ENCODE measurements at places on chromosomes 4 and X. TPM values are rescaled to one million over a fixed set of nuclear protein-coding genes. Genes with fewer than 3 reads are reported as not detected.

The MRPS18C gene
- total RNA-seq: 49.8 TPM

The CTAG1A gene
- total RNA-seq: not detected

DNA sequence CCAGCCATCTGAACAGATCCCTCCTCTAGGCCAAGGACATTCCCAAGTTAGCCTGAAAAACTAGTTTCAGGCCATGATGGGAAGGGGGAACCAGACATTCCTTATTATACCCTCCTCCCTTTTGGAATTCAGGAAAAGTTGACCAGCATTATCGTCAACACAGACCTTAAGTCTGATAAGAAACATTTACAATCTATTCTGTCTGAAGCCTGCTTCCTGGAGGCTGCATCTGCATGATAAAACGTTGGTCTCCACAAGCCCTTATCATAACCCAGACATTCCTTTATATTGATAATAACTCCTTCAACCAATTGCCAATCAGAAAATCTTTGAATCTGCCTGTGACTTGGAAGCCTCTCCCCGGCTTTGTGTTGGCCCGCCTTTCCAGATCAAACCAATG, 44.3 kb downstream of the EFHC2 start:
- DNase-seq: peak; percentile 29
- no peaks in the 10 kb centered on the region for H3K4me1 ChIP-seq
- no peak overlapping the region for H3K4me3 ChIP-seq
- H3K27ac ChIP-seq: no peak overlapping the region

GRCh38 chr4:7981738-7982394, 42.2 kb upstream of the AFAP1 start:
- no peak overlapping the region for H3K27ac ChIP-seq
- no peak overlapping the region for H3K4me3 ChIP-seq
- peaks cover 21% of the 10 kb centered on the region for H3K4me1 ChIP-seq
- no peak for DNase-seq
- H3K27me3 ChIP-seq: no peaks in the 10 kb centered on the region
- H3K36me3 ChIP-seq: no peaks in the 10 kb centered on the region

GRCh38 chrX:136589966-136590365, 58.0 kb downstream of the VGLL1 start:
- H3K4me3 ChIP-seq: no peak overlapping the region
- no peaks in the 10 kb centered on the region for H3K36me3 ChIP-seq
- no peaks in the 10 kb centered on the region for H3K4me1 ChIP-seq
- no peaks in the 10 kb centered on the region for H3K27me3 ChIP-seq
- DNase-seq: no peak
